ENCODE measurements at places on chromosomes 2 and 18.

GRCh38 chr2:222907790-222908441, 47.1 kb downstream of the ACSL3 start:
- DNase-seq = no peak

DNA sequence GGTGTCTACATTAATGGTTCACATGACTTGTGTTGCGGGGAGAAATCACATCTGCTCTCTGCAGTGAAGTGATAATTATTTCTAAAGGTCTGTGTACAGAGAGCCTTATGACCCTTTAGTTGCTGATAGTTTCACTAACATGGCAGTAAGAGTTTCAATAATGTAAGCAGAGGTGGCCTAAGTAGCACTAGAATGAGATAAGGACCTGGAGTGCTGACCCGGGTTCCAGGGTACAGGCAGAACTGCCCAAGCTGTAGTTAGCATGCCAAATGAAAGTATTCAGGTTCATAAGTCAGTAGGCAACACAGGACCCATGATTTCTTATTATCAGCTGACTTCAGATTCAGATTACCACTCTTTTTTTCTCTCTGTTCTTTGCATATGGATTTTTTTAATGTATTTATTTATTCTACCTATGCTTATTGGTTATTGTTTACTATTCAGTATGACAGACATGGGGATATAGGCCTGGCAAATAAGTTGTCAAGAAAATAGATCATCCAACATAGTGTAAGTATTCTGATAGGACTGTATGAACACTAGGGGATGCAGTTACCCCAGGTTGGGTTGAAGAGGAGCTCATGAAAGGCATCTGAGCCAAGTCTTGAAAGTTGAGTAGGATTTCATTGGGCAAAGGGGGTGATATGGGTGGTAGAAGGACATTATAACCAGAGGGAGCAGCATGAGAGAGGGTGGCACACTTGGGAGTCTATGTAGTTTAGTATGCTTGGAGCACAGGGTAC, 105.2 kb downstream of the CCDC85A start:
- no peak for DNase-seq

DNA sequence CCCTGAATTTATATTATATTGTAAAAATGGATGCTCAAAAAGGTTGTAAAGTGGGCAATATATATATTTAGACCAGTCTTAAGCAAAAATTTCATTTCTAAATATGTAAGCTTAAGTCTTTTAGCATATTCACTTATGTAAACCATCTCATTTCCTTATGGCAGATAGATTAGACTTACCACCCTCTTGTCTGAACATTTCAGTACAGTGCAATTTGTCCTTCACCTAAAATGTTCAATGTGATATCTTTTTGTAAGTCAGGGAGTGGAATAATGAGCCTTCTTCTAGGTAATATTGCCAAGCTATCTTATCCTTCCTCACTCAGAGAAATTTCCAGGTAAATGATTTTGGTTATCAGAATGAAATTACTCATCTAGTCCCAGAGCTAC, 92.3 kb downstream of the KLF7 start:
- no peak for DNase-seq

GRCh38 chr18:22999212-22999611, 66.1 kb downstream of the RBBP8 start:
- DNase-seq = no peak

GRCh38 chr2:39715822-39716221, 50.1 kb downstream of the TMEM178A start:
- no peak for DNase-seq

DNA sequence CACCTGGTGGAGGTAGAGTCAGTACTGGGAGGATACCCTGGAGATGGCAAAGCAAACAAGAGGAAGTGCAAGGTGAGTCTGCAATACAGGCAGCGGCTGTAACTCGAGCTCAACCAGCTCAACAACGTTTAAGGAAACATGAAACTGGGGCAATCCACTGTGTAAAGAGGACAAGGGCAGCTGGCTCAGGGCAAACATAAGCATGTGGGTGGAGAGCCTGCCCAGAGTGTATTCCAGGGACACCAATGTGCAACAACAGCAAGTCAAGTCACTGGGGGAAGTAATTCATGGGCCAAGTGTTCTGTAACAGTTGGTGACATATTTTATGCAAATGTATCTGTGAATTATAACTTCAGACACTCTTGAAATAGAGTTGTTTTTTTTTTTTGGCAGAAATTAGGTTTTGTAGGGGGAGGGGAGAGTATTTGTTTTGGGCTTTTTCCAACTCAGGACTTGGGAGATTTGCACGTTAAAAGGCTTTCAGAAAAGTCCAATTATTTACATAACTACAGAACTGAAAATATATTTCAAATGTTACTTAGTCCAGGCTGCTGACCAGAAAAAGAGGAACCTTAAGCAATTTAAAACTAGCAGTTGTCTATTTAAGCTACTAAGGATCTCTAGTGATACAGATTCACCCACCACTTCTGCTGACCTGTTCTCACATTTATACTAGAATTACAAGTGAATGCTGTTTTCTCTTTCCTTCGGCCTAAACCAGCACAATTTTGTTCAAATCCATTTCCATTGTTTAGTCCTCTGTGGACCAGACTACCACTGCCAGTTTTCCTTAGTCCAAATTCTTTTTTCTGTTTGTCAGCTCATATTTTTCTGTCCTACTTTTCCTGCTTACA, 18.6 kb downstream of the NRXN1 start:
- DNase-seq = no peak

- DNase-seq = no peak
Observed at GRCh38 chr18:54734059-54734458, 94.2 kb upstream of the RAB27B start.

DNA sequence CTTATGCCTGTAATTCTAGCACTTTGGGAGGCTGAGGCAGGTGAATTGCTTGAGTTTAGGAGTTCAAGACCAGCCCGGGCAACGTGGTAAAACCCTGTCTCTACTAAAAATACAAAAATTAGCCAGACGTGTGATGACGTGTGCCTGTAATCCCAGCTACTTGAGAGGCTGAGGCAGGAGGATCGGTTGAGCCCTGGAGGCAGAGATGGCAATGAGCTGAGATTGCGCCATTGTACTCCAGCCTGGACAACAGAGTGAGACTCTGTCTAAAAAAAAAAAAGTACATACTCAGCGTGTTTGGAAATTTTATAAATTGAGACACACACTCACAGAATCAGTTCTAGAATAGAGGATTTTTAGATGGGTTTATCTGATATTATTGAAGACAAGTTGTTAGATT, 17.1 kb upstream of the GIGYF2 start:
- DNase-seq = no peak

DNA sequence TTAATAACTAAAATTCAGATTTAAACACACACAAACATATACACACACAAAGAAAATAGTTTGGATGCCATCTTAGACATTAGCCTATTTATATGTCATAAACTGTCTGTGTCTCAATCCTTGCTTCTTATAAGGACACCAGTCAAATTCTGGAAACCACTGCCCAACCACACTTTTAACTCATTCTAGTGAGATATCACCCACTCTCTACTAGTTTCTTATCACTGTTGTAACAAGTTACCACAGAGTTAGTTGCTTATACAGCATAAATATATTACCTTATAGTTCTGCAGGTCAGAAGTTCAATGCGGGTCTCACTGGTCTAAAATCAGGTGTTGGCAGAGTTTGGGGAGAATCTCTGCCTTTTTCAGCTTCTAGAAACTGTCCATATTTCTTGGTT, 239.1 kb downstream of the MTX2 start:
- DNase-seq = no peak

- no peak for DNase-seq
Observed at GRCh38 chr2:11907190-11907589, 160.8 kb downstream of the LPIN1 start.

DNA sequence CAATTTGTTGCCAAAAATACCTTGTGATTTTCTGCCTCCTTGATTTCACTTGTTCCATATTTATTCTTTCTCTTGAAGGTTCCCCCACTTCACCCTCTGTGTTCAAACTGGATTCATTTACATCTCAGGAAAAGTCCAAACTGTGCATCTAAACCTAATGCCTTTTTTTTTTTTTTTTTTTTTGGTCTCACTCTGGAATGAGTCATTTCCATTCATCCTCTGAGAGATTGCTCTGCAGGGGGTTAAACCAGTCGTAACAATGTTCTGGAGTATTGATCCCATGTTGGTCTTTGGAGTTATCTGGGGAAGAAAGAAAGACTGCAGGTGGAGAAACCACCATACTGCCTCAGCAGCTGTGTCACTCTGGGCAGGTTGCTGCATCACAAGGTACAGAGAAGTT, 119.7 kb downstream of the TACR1 start:
- DNase-seq = no peak

DNA sequence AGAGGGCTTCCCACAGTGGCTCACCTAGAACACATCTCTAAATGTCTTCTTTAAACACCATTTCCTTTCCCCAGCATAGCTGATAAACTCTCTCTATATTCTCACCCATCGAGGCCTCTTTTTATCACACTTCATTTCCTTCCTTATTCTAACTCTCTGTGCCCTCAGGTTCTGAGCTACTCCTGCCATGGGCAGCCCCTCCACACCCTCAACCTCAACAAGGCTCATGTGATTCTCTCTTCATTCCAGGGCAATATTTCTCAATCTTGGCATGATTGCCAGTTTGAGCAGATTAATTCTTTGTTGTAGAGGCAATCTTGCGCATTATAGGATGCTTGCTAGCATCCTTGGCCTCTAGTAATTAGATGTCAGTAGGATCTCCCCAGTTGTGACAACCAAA, 999.1 kb downstream of the TSN start:
- no peak for DNase-seq

DNA sequence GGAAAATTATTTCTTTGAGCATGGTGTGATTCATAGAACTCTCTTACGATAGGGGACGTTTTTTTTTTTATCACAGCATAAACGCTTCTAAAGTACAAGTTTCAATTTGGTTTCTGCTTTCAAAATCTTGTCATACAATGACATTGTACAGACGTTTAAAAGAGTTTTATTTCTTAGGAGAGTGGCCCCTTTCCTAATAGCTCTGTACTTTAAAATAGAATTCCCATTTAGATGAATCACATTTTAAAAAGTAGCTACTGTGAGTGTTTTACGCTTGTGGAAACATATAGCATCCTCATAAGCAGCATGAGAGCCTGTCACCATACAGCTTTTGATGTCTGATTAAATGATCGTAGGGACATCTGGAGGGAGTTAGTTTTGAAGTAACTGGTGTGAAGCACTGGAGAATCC, 510.9 kb downstream of the PARD3B start:
- no peak for DNase-seq

DNA sequence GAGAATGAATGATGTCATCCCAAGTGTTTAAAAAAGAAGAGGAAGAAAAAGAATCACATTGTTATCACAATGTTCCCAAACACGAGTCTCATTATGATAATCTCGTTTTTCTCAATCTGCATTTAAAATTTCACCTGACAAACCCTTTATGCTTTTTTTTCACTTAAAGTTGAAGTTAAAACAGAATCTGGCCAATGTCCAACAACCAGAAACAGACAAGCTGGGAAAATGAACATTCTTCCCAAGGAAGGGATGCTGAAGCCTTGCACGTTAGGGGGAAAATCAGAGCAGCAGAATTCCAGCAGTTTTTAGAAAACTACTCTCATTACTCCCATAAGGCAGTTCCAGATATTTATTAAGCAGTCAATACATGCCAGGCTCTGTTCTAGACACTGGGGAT, 245.3 kb downstream of the TMEM182 start:
- no peak for DNase-seq

DNA sequence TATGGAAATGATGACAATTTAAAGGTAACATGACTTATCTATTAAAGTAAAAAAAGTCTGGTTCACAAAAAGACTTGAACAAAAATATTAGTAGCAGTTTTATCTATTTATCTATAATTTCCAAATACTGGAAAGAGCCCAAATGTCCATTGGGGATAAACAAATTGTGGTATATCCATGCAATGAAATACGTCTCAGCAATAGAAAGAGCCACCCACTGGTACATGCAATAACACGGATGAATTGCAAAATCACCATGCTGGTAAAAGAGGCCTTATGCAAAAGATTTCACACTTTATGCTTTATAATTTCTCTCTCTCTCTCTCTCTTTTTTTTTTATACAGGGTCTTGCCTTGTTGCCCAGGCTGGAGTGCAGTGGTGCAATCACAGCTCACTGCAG, 91.4 kb upstream of the ASAP2 start:
- no peak for DNase-seq

DNA sequence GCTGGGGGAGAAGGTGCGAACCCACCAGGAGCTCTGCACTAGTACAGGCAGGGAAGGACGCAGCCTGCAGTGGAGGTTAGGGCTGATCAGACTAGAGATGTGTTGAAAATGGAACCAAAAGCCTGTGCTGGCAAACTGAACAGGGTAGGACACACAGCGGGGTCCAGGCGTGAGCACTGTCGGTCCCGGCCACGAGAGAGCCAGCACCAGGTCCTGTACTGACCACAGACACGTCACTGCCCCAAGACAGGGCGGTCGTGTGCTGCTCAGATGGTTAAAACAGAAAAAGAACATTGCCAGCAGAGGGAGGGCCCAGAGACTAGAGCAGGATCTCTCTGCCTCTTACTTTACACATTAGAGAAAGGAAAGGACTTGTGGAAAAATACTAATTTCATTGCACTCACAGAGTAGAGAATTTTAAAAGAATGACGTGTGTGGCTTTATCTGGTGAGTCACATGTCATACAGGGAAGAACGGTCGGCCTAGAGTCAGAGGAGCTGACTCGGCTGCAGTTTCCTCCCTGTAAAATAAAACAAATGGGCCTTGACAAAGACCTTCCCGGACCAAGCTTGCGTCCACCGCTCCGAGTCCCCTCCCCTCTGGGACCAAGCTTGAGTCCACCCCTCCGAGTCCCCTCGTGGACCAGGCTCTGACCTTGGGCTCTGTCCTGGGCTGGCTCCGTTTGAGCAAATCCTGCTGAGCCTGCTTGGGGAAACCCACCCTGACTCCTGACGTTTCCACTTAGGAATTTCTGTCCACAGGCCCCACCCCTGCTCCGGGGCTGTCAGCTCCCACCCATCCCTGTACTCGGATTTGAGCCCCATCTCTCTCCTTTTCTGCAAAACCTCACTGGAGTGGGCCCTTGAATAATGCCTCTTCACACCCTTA, 16.7 kb upstream of the ADI1 start:
- DNase-seq = no peak

DNA sequence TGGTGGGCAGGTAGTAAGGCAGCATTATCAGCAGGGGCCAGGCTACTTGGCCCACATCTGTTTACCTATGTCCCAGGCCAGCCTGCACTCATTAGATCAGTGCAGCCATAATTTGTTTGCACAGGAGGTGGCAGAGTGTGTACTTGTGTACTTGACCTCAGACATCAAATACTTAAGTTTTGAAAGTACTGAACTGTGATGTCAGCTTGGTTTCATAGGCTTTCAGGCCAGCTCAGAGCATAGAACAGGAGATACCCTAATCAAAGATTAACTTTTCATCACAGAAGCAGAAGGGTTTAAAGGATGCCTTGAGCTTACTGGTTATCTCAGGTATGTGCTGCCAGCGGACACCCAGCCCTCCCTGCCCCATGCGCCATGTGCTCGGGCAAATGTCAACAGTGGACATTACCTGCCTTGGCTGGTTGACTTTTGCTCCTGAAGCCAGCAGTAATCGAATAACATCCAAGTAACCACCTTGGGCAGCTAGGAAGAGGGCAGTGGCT, 33.2 kb downstream of the ANKRD29 start:
- no peak for DNase-seq

All from cerebellar nuclear complex (tissue), 1 donor.